Activated T-helper 1 cell treated with anti-CD3 and anti-CD28 coated beads, Interleukin-12 subunit alpha, Interleukin-12 subunit beta, Interleukin-2, Interleukin-4 antibody, amounts not matched to agents 30 ng/mL and 10 ng/mL and 1 ng/mL, durations not matched to agents 14 hours and 24 hours and 36 hours (primary cell): ENCODE measurements at places on chromosomes 3 and 15. TPM values are rescaled to one million over a fixed set of nuclear protein-coding genes. Genes with fewer than 3 reads are reported as not detected.

Gene NKTR
- total RNA-seq, result 76.9 and 79.7 TPM in 2 replicates

Gene MRAS
- 0.05 and 0.42 TPM in 2 replicates for total RNA-seq

Gene CSK
- total RNA-seq, result 348 and 362 TPM in 2 replicates

Gene CAMK1
- total RNA-seq, result 55.0 and 57.8 TPM in 2 replicates

Gene LSAMP
- total RNA-seq, result not detected in 2 replicates

- no peak overlapping the region for H3K27ac ChIP-seq
- no peaks in the 10 kb centered on the region for H3K27me3 ChIP-seq
- H3K36me3 ChIP-seq, result no peaks in the 10 kb centered on the region
- no peaks in the 10 kb centered on the region for H3K4me1 ChIP-seq
- H3K4me3 ChIP-seq, result no peak overlapping the region
- DNase-seq, result no peak
These were observed 517.4 kb downstream of the TUSC7 start for GRCh38 chr3:117226932-117227331.

DNA sequence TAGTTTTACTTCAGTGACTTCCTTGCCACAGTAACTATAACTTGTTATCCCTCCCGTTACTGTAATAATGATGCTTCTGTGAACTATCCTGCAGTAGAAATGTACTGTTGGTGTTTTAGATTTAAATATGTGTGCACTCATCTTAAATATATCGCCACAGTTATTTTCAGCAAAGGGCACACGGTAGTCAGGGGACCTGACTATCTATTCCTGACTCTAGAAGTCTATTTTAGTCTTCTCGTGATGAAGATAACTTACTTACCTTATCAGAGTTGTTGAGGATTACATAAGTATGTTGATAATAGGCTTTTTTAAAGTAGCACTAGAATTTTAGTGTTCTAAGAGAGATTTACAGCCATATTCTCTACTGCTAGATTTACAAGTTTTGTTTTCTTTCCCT is 65.3 kb downstream of the ECT2 start:
- no peak overlapping the region for H3K4me3 ChIP-seq
- no peaks in the 10 kb centered on the region for H3K27me3 ChIP-seq
- no peak for DNase-seq
- H3K27ac ChIP-seq, result no peak overlapping the region
- peaks cover 18% of the 10 kb centered on the region for H3K36me3 ChIP-seq

DNA sequence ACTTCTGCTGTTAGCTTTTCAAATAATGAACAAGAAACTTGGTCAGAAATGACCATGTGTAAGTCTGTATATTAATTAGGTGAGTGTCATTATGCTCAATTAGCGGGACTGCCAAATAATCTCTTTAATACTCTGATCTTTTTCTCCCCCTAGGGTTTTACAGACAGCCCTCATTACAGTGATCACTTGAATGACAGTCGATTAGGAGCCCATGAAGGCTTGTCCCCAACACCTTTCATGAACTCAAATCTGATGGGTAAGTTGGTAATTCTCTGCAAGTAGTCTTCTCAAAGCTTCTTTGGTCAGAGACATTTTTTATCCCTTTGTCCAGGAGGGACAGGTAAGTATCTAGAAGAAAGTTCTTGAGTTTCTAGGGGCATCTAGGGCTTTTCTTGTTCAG is 173.2 kb downstream of the TCF12 start:
- H3K27ac ChIP-seq, result no peak overlapping the region
- peaks cover 11% of the 10 kb centered on the region for H3K4me1 ChIP-seq
- no peaks in the 10 kb centered on the region for H3K27me3 ChIP-seq

DNA sequence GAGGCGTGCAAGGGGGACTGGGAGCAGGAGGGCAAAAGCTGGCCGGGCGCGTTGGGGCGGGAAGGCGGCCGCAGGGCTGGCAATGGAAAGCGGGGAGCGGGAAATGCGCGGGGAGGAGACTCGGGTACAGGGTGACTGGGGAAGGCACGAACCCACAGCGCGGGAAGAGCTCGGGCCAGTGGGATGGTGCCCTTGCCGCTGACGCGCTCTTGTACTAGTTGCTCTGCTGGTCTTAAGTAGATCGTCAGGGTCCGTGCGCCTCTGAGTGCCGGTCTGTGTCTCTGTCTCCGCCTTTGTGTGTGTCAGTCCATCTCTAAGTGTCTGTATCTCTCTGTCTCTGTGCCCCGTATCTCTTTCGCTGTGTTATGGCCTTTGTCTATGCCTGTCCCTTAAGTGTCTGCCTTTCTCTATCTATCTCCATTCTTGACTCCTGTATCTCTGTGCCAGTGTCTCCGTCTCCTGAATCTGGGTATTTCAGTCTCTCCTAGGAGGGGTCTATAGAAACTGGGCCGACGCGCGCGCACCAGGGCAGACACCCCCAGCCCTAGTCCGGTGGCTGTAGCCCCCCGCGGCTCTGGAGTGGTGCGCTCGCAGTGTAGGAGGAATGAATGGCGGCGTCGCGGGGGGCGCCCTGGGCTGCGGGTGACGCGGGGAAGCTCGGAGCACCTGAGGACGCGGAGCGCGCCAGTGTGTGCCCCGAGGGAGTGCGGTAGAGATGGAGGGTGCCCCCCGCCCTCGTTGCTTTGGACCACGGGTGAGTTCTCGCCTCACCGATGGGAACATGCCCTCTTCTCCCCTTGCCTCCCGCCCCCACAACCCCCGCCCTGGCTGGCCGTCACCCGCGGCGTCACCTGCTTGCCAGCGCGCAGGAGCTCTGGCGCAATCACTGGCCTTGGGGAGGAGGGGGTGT is 756 bp upstream of the CAMK2N2 start:
- DNase-seq, result no peak
- peak overlapping the region; percentile 10 for H3K27ac ChIP-seq
- H3K4me1 ChIP-seq, result peaks cover 17% of the 10 kb centered on the region
- peaks cover 42% of the 10 kb centered on the region for H3K27me3 ChIP-seq
- H3K4me3 ChIP-seq, result peak overlapping the region; percentile 83

DNA sequence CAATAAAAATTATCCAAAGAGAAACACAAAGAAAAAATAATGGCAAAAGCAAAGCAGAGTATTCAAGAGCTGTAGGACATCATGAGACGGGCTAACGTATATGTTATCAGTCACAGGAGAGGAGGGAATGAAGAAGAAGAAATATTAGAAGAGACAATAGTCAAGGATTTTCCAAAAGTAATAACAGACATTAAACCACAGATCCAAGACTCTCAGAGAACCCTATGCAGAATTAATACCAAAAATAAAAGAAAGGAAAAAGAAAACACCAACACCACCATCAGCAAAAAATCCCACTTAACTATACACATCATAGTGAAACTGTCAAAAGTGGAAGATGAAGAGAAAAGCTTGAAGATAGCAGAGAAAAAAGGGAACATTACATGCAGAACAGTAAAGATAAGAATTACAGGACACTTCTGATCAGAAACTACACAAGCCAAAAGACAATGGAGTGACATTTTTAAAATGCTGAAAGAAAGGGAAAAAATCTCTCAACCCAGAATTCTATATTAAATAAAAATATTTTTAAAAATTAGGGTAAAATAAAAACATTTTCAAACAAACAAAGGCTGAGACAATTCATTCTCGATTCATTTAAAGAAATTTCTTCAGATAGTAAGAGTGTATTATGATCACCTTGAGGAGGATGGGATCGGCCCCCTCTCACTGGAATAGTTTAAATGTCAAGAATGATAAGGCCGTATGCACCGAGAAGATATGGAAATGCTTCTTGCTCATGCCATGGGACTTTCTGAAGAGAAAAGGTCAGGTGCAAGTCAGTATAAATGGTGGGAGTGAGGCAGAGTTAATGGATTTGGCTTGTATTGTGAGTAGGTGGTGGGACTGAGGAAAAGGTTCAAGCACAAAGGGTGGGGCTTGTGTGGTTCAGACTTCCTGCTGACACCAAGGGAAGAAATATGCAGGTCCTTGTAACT is 28.5 kb downstream of the TM2D3 start:
- no peak overlapping the region for H3K27ac ChIP-seq
- H3K36me3 ChIP-seq, result peaks cover 7% of the 10 kb centered on the region
- H3K27me3 ChIP-seq, result no peaks in the 10 kb centered on the region

- no peaks in the 10 kb centered on the region for H3K27me3 ChIP-seq
- H3K27ac ChIP-seq, result no peak overlapping the region
- DNase-seq, result no peak
- peaks cover 52% of the 10 kb centered on the region for H3K4me1 ChIP-seq
- no peak overlapping the region for H3K4me3 ChIP-seq
- no peaks in the 10 kb centered on the region for H3K36me3 ChIP-seq
These were observed 21.9 kb downstream of the IL12A start for GRCh38 chr3:160010578-160010977.

GRCh38 chr15:53360881-53361280 is 398.6 kb downstream of the WDR72 start:
- no peak overlapping the region for H3K4me3 ChIP-seq
- H3K27me3 ChIP-seq, result no peaks in the 10 kb centered on the region
- no peak for DNase-seq

DNA sequence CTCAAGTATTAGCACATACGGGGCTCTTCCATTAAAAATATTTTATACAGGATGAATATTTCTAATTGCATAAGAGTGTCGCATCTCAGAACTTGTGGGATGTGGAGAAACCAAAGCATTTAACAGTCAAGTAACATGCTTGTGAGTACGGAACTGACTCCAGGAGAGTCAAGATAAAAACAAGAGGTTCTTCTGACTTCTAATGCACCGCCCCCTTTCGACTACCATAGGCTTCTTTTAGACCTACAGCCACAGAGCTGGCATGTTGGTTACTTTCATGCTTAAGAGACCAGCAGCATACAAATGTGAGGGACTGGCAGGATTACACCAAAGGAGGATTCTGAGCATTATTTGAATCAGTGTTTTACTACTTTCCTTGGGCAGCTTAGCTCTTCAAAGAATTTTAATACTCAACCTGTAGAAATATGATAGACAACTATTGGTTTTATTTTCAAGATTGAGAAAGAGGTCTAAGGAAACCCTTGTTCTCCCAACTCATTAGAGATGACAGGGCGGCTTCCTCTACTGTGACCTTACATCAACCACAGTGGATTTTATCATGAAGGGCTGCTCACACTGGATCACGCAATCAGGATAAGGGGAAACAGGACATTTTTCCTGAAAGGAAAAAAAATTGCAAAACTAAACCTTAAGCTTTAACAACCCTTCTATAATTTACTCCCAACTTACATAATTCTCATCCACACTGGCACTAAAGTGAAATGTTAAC is 14.0 kb downstream of the ETV5 start:
- H3K36me3 ChIP-seq, result no peaks in the 10 kb centered on the region
- peaks cover 5% of the 10 kb centered on the region for H3K4me1 ChIP-seq
- no peak overlapping the region for H3K27ac ChIP-seq
- DNase-seq, result no peak

DNA sequence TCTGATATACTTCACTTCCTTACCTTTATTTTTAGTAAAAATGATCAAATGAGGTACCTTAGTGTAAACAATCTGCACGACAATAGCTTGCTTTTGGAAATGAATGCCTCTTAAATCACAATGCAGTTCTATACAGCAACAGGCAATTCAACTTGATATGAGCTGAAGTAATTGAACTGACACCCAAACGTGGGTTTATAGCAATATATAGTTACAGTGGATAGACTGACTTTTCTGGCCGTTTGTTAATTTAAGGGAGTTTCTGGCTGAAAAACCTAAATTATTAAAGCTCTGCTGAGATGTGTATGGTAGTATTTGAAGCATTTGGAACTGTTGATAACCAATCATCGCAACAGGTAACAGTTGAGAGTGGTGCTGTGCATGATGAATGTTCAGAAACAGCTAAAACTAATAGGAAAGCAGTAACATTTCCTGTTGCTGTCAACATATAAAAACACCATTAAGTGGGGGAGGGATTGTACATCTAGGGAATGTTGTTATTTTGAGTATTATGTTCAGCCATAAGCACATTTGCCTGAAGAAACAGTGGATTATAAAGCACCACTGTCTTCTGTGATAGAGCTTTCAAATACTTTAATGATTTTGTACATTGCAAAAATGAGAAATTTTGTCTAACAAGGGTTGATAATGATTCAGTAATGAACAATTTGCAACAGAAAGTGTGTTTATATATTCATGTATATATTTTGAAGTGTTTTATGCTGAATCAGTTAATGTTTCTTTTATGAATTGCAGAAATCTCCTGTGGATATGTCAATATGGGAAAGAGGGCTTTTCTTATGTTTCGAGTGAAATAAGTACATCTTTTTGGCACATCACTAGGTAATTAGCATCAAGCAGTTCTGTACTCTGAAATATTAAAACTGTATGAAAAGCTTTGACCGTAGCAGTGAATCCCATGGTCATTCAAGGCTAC is 176.1 kb downstream of the TCF12 start:
- H3K4me3 ChIP-seq, result no peak overlapping the region
- H3K27me3 ChIP-seq, result no peaks in the 10 kb centered on the region

- no peaks in the 10 kb centered on the region for H3K4me1 ChIP-seq
- DNase-seq, result no peak
- H3K27me3 ChIP-seq, result no peaks in the 10 kb centered on the region
- no peak overlapping the region for H3K4me3 ChIP-seq
- no peak overlapping the region for H3K27ac ChIP-seq
These were observed 681.6 kb upstream of the ARPP21 start for GRCh38 chr3:34957677-34958076.

- no peak overlapping the region for H3K27ac ChIP-seq
- no peak for DNase-seq
- no peak overlapping the region for H3K4me3 ChIP-seq
These were observed 65.8 kb downstream of the PIK3CB start for GRCh38 chr3:138768946-138769345.

DNA sequence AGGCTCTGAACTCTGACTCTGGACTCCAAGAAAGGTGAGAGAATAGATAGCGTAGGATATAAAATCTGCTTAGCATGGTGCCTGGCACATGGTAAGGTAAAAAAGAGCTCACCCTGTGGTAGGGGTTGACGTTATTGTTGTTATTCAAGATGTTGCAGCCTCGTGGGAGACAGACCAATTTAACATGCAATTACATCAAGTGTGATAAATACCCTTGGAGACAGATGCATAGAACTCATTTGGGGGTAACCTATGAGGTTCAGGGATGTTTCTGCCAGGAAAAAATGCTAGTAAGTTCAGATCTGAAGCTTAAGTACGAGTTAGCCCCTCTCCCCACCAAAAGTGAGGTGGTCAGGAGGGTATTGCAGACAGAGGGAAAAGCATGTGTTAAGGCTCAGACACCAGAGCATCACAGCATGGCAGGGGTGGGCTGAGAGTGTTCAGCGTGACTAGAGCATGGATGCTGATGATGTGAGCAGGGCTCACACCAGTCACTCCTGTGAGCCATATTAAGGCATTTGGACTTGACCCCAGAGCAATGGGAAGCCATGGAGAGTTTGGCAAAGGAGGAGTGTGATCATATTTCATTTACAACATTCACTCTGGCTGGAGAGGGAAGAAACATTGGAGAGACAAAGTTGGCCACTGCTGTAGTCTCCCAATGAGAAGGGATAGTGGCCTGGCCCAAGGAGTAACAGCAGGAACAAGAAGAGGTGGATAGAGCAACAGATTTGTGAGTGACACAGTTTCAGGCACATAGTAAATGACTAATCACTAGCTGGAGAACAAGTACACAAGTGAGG is 181.0 kb downstream of the UACA start:
- H3K27me3 ChIP-seq, result peaks cover 24% of the 10 kb centered on the region
- H3K36me3 ChIP-seq, result no peaks in the 10 kb centered on the region
- no peak overlapping the region for H3K4me3 ChIP-seq
- no peaks in the 10 kb centered on the region for H3K4me1 ChIP-seq
- no peak overlapping the region for H3K27ac ChIP-seq
